ENCODE measurements at places on chromosomes 11 and 22. TPM values are rescaled to one million over a fixed set of nuclear protein-coding genes. Genes with fewer than 3 reads are reported as not detected.

SLC16A8 gene
- not detected for total RNA-seq

CYB561A3 gene
- 46.9 TPM for total RNA-seq

F2 gene
- 3.2 TPM for total RNA-seq

PGA5 gene
- total RNA-seq = not detected

TRMT2A gene
- total RNA-seq = 14.6 TPM

CNIH2 gene
- total RNA-seq = 1.6 TPM
